Renal pelvis (tissue), 12 donors: ENCODE measurements at places on chromosomes 2 and 18. TPM values are rescaled to one million over a fixed set of nuclear protein-coding genes. Genes with fewer than 3 reads are reported as not detected.
A peak's percentile ranks its signal among the peaks of the same experiment; 100 is the strongest.

BOLL gene
- not detected for polyA plus RNA-seq

DNA sequence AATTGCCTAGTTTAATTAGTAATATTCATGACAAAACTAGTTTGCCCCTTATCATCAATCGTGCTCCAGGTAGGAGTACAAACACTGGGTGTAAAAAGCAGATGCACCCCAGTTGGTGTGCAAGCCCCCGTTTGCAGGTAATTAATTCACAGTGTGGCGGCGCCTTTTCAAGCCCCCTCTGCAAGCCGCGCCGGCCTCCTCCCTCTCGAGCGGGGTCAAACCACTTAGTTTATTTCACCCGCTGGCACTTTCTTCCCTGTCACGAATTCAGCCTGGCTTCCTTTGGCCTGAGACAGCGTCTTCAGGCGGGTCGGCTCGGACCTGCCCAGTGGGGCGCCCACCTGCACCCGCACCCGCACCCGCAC, 64.7 kb upstream of the MAPRE2 start:
- DNase-seq = no peak

GAL3ST2 gene
- 0.77 TPM for polyA plus RNA-seq

GRCh38 chr2:176544991-176545956, 276.0 kb downstream of the MTX2 start:
- no peak for DNase-seq

PLEKHH2 gene
- 18.4 TPM for polyA plus RNA-seq

DNA sequence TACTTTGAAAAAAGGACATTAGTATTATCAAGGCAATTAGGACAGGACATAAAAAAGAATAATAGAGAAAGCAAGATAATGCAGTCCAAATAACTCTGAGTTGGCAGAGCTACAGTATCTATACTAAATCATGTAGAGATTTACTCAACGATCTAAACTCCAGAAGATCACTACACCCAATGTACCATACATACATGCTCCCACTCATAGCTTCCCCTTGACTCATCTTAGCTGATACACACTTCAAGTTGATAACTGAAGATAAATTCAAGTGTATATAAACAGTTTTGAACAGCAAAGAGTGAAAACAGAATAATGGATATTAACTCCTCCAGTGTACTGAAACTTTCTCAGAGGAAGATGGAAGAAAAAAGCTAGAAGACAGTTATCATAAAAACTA, 78.5 kb downstream of the SESTD1 start:
- no peak for DNase-seq

DNA sequence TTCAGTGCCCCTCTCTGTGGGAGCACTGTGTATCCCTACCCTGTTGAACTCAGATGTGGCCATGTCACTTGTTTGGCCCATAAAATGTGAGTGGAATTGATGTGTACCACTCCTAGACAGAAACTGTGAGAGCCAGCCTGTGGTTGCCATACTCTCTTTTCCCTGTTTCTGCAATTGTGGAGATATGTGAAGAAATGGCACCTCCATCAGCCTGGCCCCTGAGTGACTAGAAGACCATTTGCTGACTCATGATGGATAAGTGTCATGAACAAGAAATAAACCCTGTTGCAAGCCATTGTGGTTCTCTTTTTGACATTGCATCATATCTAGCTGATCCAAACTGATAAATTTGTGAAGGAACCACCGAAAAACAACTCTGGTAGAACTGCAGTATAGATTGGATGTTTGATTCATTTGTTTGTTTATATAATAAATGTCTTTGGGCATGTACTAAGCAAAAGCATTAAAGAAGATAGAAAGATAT, 214.5 kb upstream of the FBXO11 start:
- no peak for DNase-seq

- peak; percentile 80 for DNase-seq
Observed at GRCh38 chr18:3623769-3624545, 174.0 kb downstream of the TGIF1 start.

PTPRN gene
- 0.27 TPM for polyA plus RNA-seq

CPS1 gene
- 3.2 TPM for polyA plus RNA-seq

DNA sequence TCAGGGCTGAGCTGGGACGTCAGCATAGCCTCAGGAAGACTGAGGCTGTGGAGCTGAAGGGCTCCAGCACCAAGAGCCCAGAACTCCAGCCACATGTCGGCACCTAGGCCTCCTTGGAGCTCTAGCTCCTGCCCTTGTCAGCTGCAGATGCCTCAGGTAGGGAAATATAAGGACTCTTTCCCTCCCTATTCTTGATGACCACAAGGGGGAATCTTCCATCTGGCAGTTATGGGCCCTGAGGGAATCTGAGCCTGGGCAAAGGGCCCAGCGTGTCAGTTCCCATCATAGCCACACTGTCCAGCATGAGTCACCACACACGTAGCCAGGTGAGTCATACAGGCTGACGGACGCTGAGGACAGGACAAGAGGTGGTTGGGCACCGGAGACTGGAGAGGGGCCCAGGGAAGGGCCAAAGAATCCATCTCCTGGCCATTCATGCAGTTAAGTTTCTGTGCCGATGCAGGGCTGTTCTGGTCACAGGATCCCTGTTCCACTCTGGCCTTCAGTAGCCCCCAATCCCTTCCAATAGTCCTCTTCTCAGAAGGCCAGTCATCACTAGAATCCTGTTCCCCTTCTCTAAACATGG, 1.8 kb downstream of the MPV17 start:
- no peak for DNase-seq

DSC3 gene
- 2.2 TPM for polyA plus RNA-seq

DNA sequence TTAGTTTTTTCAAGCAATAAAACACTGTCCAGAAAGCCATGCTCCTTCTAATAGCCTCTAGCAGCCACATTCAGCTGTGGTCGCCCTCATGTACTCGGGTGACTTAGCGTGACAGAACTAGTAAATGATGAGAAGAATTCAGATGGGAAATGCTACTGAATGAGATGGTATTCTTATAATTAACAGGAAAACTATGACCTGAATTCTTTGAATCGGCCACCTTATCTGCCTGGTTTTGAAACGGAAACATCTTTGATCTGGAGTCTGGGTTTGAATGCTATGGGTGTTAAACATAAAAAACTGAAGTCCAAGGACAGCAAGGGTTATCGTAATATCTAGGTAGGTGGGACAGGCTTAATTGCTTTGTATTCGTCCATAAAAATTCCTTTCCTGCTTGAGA, 138.8 kb upstream of the DNMT3A start:
- DNase-seq = no peak

- no peak for DNase-seq
Observed at GRCh38 chr2:223976635-223977226, 19.5 kb downstream of the MRPL44 start.

ASAP2 gene
- 53.4 TPM for polyA plus RNA-seq

- DNase-seq = no peak
Observed at GRCh38 chr2:213476641-213477040, 192.4 kb downstream of the SPAG16 start.

- DNase-seq = no peak
Observed at GRCh38 chr2:48600917-48601316, 16.7 kb upstream of the GTF2A1L start.

INHA gene
- 0.87 TPM for polyA plus RNA-seq

GRCh38 chr2:147368306-147368705, 476.5 kb upstream of the ACVR2A start:
- DNase-seq = no peak

GRCh38 chr2:135936524-135936923, 48.9 kb downstream of the DARS1 start:
- no peak for DNase-seq

DNA sequence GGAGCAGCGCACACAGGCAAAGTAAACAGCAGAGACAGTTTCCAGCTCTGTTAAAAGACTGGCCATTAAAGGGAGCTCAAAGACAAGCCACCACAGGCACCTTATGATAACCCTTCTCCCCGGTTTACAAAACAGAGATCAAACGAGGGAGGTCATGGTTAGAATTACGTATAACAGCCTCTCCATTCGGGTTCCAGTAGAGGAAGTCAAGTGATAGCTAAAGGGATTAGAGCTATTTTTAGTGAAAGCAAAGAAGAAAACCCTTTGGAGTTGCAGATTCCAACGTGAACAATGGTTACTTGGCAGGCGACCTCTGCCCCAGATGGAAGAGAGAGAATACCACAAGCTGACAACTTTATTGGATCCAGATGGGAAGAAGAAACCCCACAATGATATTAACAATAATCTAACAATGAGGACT, 31.2 kb upstream of the EDAR start:
- no peak for DNase-seq

GRCh38 chr2:13560322-13560721, 843.6 kb downstream of the TRIB2 start:
- no peak for DNase-seq

LIMS4 gene
- 1.2 TPM for polyA plus RNA-seq

- peak; percentile 42 for DNase-seq
Observed at GRCh38 chr18:29874519-29875098, 1167.9 kb downstream of the DSC3 start.

RHBDD1 gene
- polyA plus RNA-seq = 26.5 TPM

DNA sequence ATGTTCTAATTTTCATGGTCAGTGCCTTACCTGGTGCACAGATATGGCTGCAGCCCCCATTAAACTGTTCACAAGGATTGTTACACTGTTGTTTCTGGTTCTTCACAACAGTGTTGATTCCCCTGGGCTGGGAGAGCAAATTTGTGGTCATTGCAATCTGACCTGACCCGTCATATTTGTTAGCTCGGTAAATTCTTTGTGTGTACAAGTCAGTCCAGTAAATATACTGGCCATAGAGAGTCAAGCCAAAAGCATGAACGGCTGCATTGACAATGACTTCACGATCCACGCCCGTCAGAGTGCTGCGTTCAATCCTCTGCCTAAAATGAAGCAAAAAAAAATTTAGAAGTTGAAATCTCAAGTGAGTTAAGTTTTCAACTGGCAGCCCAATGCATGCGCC, 134.6 kb downstream of the DHRS9 start:
- no peak for DNase-seq

DNA sequence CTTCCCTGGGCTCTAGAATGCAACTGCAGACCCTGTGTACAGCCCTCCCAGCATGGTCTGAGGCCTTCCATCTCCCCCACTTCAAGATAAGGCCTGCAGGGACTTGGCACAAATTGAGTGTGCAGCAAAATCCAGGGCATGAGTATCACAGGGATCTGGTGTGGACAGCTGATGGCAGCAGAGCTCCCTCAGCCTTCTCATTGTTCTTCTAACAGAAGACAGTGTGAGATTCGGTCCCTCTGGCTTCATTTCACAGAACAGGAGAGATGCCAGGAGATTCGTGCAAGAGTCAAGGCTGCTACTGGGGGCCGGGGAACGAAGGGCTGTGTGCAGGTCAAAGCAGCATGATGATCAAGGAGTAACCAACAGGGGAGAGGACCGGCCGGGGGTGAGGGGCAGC, 85.8 kb downstream of the UXS1 start:
- DNase-seq = no peak

TRIM54 gene
- polyA plus RNA-seq = 7.6 TPM

STARD6 gene
- 0.44 TPM for polyA plus RNA-seq

DNA sequence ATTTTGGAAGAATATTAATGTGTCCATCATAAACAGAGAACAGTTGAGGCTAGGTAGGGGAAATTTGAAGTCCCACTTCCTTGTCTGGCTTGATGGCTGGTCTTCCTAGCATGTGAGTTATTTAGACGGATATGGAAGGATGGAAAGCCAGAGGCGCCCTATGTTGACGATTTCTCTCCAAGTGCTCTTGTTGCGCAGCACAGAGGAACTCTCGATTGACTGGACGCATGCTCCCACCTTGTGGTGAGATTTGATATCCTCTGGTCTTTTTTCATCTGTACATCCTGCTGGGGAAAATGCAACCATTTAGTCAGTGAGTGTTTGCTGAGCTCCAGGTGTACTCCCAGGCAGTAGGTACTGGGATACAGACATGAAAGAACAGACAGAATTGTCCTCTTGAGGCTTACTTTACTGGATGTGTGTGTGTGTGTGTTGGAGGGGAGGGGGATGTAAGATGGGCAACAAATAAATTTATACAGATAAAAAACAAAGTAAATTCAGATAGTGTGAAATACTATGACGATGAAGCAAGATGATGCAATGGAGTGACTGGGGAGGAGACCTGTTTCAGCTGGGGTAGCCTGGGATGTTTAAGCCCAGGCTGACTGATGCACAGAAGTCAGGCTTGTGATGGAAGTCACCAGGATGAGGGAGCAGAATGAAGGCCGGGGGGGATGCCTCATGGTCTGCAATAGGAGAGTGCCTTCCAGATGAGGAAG, 137.2 kb downstream of the TRIM43 start:
- peak; percentile 81 for DNase-seq

- no peak for DNase-seq
Observed at GRCh38 chr2:217559084-217559483, 443.7 kb downstream of the TNS1 start.

GRCh38 chr2:148670773-148671172, 26.2 kb downstream of the EPC2 start:
- no peak for DNase-seq

DNA sequence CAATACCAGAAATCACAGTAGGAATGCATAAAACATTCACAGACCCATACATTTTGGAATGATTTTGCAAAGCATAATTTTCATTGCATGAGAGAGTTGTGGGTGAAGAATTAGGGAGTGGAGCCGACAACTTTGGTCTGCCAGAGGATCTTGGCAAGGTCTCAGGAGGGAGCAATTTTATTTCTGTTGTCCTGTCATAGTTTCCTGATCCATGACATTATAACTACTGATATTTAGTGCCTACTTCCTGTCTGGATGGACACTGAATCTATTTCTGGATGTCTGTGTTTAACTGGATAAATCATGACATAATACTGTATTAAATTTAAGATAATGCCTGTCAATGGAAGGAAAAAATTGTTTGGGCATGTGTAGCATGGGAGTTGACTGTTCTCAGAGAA, 2.4 kb downstream of the ITGA4 start:
- no peak for DNase-seq

GRCh38 chr2:118219611-118220010, 131.3 kb downstream of the INSIG2 start:
- no peak for DNase-seq

SIX2 gene
- 30.4 TPM for polyA plus RNA-seq

ECEL1 gene
- polyA plus RNA-seq = 17.4 TPM

- no peak for DNase-seq
Observed at GRCh38 chr2:119702918-119703401, 24.0 kb downstream of the TMEM177 start.

DNA sequence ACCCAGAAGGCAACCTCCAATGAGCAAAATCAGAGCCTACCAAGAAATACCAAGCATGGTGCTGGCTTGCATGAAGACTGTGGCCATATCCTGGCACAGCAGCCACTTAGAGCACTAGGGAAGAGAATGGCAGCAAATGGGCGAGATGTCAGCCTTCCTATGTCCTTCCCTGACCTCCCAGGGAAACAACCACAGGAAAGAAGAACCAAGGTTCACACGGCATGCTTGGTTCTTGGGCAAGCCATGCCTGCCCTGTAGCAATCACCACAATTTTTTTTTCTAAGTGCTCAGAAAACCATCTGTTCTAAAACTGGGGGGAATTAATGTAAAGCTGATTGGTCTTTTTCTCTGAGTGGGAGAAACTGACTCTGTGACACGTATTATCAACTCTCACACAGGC, 27.8 kb downstream of the GALNT14 start:
- no peak for DNase-seq

- no peak for DNase-seq
Observed at GRCh38 chr2:144117086-144117485, 402.8 kb downstream of the ZEB2 start.

DNA sequence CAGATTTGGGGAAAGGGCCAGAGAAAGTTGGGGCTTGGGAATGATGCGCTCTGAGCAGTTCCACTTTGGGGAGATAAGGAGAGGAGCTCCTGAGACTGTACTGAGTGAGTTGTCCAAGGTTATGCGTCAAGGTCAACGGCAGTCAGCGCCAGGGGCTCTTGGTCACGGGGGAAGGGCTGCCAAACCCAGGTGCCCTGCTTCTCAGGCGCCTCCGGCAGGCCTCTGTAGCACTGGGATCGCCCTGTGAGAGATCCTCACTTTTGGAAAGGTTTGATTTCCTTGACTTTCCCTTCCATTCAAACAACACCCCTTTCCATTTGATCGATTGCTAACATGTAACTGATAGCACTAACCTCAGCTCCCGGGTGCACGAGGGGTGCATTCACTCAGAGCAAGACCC, 136.5 kb upstream of the SOX11 start:
- DNase-seq = no peak
